ENCODE measurements at places on chromosomes 16 and 17.
A peak's percentile ranks its signal among the peaks of the same experiment; 100 is the strongest.

GRCh38 chr16:89748076-89748475 is 26.7 kb downstream of the ZNF276 start:
- no peak for DNase-seq

DNA sequence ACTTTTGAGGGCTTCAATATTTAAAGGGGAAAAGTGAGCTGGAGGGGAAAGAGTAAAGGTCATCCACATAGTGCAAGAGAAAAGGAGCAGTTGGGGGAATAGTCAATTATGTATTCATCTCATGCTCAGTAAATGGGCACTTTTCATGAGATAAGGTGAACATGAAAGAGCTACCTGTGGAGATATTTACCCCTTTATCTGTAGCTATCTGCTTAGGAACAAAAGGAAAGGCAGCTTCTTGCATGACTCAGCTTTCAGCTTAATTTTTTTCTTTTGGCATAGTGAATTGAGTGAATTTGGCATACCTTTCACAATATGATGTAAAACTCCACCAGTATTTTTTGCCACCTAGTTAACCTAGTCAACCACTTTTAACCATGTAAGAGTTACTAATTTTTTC is 26.4 kb downstream of the CPD start:
- DNase-seq = no peak

- DNase-seq = no peak
These were observed 34.3 kb downstream of the SMURF2 start for GRCh38 chr17:64627797-64628196.

GRCh38 chr17:6496640-6497441 is 52.6 kb downstream of the PIMREG start:
- no peak for DNase-seq

GRCh38 chr16:54595621-54596020 is 309.0 kb upstream of the IRX3 start:
- DNase-seq = no peak

- DNase-seq = no peak
These were observed 10.6 kb downstream of the RSPRY1 start for GRCh38 chr16:57196753-57197152.

DNA sequence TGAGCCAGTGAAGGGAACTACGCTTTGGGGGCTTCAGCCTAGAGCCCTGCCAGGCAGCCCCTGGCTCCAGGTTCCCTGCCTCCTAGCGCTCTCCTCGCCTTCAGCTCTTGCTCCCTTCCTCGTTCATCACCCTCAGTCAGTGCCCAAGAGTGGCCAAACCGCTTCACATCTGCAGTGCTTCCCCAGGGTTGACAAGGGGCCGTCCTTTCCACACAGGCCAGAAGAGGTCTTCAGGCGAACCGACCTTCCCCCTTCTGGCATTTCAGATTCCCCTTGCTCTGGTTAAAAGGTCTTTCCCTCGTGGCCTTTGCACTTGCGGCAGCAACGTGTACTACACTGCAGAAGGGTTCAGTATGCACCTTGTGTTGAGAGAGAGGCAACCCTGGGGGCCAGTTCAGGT is 4.1 kb downstream of the RASD1 start:
- DNase-seq = no peak

GRCh38 chr16:84481051-84481735 is 23.3 kb downstream of the MEAK7 start:
- DNase-seq = no peak

- no peak for DNase-seq
These were observed 22.9 kb downstream of the ZC3H7A start for GRCh38 chr16:11774065-11774626.

- no peak for DNase-seq
These were observed 186.0 kb downstream of the GRIN2A start for GRCh38 chr16:9996221-9996620.

GRCh38 chr17:1563786-1564613 is 1.4 kb upstream of the PITPNA start:
- peak; percentile 59 for DNase-seq

GRCh38 chr17:73379826-73380225 is 68.0 kb upstream of the CDC42EP4 start:
- DNase-seq = no peak

- DNase-seq = no peak
These were observed 10.4 kb upstream of the WFDC1 start for GRCh38 chr16:84284154-84284722.

DNA sequence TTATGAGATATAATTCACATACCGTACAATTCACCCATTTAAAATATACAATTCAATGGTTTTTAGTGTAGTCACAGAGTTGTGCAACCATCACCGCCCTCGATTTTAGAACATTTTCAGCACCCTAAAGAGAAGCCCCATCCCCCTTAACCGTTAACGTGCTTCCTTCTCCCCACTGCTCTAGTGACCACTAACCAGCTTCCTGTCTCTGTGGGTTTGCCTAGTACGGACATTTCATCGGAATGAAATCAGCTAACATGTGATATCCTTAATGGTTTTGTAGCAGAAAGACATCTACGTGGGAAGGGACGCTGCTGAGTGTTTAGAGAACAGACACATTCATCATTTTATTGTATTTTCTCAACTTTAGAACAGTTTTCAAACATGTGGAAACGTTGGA is 80.8 kb upstream of the HSBP1 start:
- peak; percentile 57 for DNase-seq

GRCh38 chr17:2042933-2043332 is 1.1 kb downstream of the OVCA2 start:
- no peak for DNase-seq

- no peak for DNase-seq
These were observed 18.9 kb downstream of the LGALS9 start for GRCh38 chr17:27649929-27650328.

DNA sequence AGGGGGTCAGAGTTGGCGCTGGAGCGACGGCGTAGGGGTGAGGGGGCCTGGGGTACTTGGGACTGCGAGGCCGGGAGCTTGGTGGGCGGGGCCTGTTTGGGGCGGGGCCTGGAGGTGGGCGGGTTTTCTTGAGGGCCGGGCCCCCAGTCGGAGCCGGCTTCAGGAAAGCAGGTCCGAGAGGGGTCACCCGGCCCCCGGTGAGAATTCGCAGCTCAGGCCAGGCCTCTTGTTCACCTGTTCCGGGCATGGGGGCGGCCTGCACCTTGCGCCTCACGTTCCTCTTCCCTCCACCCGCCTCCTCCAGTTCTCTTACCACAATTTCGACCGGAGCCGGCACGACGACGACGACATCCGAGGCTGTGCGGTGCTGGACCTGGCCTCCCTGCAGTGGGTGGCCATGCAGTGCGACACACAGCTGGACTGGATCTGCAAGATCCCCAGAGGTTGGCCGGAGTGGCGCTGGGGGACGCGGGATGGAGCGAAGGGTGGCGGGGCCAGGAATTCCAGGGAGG is 52.5 kb downstream of the MRC2 start:
- no peak for DNase-seq

- no peak for DNase-seq
These were observed 40.0 kb downstream of the LGALS9 start for GRCh38 chr17:27670791-27671590.

GRCh38 chr17:43106552-43106951 is 18.6 kb downstream of the BRCA1 start:
- DNase-seq = no peak

DNA sequence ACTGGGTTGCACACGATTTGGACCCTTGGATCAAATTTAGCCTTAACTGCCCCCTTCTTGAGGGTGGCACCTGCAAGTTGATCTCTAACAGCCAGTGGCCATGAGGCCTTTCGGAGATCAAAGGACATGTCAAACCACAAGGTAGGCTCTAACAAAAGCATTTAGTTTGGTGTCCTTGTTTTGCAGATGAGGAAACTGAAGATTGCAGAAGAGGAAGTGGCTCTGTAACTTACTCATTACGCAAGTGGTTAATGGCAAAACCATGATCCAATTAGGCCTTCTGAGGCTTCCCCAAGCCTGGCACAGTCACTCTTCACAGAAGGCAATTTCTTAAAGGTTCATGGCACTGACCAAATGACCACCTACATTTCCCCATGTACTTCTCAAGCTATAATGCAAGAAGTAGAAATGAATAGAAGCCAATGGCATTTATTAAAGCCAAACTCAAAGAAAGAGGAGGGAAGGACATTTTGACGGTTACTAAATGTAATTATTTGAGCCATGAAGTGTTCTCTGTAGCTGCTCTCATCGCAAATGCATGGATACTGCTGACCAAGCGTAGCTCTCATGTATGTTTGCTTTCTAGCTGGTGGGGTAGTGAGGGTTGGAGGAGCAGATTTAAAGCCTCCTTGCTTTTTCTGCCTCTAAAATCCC is 32.8 kb upstream of the ABCC12 start:
- DNase-seq = no peak

- no peak for DNase-seq
These were observed 255.5 kb downstream of the CDH13 start for GRCh38 chr16:82882226-82882625.

DNA sequence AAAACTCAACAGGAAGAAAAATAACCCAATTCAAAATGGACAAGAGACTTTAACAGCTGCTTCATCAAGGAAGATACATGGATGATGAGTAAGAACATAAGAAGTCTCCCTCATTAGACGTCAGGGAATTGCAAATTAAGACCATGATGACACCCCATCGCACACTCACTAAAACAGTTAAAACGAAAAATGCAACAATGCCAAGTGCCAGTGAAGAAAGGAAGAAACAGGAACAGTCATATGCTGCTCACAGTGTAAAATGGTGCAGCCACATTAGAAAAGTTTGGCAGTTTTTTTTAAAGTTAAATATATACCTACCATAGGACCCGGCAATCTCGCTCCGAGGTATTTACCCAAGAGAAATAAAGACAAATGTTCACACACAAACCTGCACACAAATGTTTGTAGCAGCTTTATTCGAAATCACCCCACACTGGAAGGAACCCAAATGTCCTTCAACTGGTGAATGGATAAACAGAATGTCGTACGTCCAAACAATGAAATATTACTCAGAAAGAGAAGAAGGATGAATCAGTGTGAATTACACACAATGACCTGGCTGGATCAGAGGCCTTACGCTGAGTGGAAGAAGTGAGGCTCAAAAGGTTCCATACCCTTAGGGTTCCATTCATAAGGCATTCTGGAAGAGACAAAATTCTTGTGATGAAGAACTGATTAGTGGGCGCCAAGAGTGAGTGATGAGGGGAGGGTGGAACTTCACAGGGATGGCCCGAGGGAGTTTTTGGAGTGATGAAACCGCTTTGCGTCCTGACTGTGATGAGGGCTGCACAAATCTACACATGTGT is 110.3 kb downstream of the C16orf95 start:
- no peak for DNase-seq

DNA sequence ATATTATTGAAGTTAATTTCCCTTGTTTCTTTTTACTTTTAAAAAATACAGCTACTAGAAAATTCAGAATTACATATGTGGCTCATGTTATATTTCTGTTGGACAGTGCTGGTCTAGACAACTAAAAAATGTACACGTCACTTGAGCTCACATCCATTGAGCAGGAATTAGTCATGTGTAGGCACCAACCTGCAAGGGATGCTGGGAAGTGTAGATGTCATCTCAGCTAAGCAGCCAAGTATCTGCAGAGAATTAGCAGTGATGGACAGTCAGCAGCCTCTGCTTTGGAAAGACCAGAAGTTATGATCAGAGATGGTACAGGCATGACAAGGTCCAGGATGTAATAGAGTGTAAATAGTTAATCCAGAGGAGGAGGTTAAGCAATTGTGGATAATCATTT is 87.1 kb upstream of the HS3ST2 start:
- no peak for DNase-seq

DNA sequence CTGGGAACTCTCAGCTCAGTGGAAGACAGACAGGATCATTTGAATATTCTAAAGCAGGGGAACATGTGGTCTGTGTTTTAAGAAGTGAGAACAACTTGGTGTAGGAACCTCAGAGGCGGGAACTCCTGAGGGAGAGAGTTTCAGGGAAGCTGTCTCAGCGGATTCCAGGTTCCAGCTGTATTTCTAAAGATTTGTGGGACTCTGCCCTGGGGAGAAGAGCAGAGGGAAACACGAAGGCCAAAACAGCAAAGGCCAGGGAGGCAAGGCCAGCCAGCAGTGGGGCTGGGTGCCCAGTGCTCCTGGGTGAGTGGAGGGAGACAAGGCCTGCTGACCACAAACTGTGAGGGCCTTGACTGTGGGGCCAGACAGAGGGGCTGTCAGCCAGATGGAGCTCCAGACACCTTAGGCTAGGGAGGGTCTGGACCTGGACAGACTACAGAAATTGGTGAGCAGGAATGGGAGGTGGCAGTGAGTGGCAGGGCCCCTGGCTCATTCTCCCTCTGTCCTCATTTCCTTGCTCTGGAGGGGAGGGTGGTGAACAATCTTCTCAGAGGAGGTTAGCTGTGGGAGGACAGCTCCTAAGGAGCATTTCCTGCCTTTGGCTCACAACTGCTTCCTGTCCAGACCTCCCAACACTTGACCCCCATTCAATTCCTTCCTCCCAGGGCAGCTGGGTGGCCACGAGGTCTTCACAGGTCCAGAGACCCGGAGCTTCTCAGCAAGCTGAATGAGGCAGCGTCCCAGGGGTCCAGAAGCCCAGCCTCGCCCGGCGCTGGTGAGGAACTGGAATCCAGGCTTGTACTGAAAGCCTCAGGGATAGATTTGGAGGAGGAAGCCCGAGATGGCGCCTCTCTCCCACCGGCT is 21.0 kb upstream of the FZD2 start:
- no peak for DNase-seq

DNA sequence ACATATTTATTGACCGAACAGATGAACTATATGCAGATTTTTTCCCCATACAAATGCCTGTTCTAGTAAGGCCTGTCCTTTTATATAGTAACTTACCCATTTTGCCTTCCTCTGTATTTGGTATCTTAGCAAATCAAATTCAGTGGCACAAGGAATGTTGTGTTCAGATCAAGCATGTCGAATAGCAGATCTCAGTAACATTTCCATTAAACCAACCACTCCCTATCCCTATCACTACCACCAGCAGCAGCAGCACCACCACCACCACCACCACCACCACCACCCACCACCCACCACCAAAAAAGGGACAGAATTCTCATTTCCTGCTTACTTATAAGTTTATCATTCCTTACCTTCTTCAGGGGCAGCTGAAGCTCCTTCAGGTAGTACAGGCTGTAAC is 94.7 kb downstream of the TRIM37 start:
- DNase-seq = no peak

- DNase-seq = no peak
These were observed 725 bp upstream of the ARL5C start for GRCh38 chr17:39166437-39167335.

GRCh38 chr16:86045591-86045971 is 146.6 kb downstream of the IRF8 start:
- no peak for DNase-seq

DNA sequence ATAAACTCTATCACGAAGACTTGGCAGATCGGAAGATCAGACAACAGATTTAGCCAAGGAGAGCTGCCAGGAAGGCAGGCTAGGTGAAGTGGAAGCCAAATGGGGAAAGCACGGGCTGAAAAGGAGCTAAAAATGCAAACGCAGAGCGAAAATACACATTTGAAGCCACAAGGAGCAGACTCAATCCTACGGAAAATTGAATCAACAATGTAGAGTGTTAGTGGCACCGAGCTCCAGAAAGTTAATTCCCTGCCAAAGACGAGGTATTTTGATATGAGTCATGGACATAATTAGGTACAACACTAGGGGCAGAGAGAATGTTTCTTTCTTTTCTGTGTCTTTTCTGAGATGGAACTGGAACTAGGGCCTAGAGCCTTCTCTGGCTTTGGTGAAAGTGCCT is 20.7 kb downstream of the GSG1L start:
- no peak for DNase-seq
